ENCODE measurements at places on chromosomes 5 and 9.

GRCh38 chr5:110255194-110255593, 471.3 kb downstream of the TMEM232 start:
- DNase-seq: no peak

- DNase-seq: no peak
Measured at GRCh38 chr5:123559434-123559775, 47.4 kb downstream of the CSNK1G3 start.

GRCh38 chr5:156552855-156553358, 225.9 kb downstream of the SGCD start:
- DNase-seq: no peak

DNA sequence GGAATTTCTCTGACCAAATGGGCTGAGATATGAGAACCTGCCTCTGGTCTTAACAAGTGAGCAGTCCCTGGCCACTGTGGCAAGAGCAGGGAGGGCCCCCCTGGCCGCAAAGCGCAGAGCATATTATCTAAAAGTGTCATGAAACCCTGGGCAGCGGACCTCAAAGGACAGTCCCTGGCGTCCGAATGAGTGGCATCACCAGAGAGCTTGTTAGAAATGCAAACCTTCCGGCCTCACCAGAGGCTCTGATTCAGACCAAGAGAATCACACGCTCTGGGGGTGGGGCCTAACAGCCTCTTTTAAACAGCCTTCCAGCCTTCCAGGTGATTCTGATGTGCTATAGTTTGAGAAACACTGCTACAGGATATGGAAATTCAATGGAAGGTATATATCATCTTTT, 10.9 kb downstream of the PTPN3 start:
- no peak for DNase-seq

GRCh38 chr9:136902259-136902821, 16.0 kb downstream of the TRAF2 start:
- peak; percentile 84 for DNase-seq

DNA sequence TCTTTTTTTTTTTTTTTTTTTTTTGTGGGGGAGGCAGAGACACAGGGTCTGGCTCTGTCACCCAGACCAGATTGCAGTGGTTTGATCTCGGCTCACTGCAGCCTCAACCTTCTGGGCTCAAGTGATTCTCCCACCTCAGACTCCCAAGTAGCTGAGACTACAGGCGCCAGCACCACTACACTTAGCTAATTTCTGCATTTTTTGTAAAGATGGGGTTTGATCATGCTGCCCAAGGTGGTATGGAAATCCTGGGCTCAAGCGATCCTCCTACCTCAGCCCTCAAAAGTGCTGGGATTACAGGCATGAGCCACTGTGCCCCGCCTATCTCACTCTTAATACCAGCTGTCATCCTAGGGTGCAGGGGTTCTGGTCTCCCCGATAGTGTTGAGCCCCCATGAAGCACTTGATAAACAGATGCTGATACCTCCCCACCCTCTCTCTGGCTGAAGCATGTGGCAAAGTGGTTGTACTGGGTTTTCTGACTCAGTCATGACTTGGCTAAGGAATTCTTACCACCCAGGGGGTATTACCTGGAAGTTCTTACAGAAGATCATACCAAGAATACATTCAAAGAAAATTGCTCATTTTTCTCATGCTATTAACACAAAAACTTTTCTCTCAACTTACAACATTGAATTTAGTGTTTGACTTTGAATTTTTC, 110.2 kb upstream of the DAPK1 start:
- DNase-seq: no peak

DNA sequence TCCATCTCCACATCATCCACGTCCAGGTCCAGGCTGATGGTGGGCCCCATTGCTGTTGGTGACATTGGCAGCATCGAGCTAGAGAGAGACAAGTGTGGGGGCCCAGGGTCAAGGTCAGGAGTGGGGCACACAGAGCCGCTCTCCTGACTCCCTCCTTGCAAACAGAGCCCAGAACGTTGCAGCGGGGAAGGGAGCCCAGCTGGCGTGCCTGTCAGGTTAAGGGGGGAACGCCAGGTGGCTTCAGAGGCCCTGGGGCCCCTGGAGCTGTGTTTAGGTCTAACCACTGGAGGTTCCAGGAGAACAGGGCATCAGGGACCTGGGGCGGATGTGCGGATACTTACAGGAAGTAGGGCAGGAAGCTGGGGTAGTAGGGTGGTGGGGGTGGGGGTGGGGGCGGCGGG, 7.5 kb downstream of the RNF44 start:
- DNase-seq: peak; percentile 50

- no peak for DNase-seq
Measured at GRCh38 chr5:18455521-18455920, 821.3 kb downstream of the TAF11L14 start.

- DNase-seq: no peak
Measured at GRCh38 chr9:100309992-100310391, 42.8 kb downstream of the TEX10 start.

- DNase-seq: no peak
Measured at GRCh38 chr5:19923742-19924141, 64.3 kb downstream of the CDH18 start.

GRCh38 chr9:91433180-91433579, 9.5 kb upstream of the NFIL3 start:
- DNase-seq: no peak

DNA sequence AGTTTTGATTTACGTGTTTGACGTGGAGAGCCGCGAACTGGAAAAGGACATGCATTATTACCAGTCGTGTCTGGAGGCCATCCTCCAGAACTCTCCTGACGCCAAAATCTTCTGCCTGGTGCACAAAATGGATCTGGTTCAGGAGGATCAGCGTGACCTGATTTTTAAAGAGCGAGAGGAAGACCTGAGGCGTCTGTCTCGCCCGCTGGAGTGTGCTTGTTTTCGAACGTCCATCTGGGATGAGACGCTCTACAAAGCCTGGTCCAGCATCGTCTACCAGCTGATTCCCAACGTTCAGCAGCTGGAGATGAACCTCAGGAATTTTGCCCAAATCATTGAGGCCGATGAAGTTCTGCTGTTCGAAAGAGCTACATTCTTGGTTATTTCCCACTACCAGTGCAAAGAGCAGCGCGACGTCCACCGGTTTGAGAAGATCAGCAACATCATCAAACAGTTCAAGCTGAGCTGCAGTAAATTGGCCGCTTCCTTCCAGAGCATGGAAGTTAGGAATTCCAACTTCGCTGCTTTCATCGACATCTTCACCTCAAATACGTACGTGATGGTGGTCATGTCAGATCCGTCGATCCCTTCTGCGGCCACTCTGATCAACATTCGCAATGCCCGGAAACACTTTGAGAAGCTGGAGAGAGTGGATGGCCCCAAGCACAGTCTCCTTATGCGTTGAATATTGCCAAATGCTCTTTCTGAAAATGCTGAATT, 850 bp downstream of the RRAGA start:
- no peak for DNase-seq

DNA sequence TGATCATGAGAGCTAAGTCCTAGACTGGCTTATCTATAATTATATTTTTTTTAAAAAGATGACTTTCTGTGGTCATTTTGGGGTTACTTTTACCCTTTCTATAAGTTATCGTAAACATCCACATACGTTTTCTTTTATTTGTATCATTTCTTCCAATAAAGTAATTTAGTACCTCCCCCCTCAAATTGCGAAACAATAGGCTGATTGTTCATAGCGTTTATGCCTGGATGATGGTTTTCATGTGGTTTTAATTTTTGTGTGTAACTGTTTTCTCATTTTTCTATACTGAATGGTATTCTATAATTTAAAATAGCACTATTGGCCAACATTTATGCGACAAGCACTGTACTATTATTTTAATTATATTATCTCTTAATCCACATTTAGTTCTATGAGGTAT, 44.5 kb downstream of the SMC5 start:
- DNase-seq: no peak

- no peak for DNase-seq
Measured at GRCh38 chr5:54861212-54861894, 124.0 kb downstream of the ESM1 start.

DNA sequence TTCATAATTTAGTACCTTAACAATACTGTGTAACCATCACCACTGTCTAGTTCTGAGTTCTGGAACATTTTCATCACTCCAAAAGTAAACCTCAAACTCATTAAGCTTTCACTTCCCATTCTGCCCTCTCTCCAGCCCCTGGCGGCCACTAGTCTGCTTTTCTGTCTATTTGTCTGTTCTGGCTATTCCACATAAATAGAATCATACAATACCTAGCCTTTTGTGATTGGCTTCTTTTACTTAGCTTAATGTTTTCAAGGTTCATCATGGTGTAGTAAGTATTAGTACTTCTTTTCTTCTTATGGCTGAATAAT, 138.7 kb downstream of the RAPGEF6 start:
- DNase-seq: no peak

DNA sequence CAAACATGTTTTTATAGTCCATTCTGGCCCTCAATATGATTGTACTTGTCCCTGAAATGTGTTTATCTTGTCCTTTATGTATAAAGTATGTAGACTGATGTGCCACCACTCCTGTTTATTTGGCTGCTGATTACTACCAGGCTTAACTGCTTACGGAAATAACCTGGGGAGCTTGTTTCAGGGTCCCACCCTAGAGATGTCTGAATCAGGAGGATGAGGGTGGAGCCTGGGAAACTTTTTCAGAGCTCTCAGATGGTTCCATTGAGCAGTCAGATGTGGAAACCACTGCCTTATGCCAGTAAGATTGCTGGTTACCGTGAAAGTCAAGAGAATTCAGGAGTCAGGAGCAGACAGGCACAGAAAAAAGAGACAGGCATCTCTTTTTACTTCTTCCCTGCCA, 19.2 kb downstream of the SLC23A1 start:
- DNase-seq: no peak

- DNase-seq: no peak
Measured at GRCh38 chr9:28542928-28543327, 969.6 kb upstream of the C9orf72 start.

- DNase-seq: no peak
Measured at GRCh38 chr5:74209571-74209970, 431.0 kb downstream of the ENC1 start.

DNA sequence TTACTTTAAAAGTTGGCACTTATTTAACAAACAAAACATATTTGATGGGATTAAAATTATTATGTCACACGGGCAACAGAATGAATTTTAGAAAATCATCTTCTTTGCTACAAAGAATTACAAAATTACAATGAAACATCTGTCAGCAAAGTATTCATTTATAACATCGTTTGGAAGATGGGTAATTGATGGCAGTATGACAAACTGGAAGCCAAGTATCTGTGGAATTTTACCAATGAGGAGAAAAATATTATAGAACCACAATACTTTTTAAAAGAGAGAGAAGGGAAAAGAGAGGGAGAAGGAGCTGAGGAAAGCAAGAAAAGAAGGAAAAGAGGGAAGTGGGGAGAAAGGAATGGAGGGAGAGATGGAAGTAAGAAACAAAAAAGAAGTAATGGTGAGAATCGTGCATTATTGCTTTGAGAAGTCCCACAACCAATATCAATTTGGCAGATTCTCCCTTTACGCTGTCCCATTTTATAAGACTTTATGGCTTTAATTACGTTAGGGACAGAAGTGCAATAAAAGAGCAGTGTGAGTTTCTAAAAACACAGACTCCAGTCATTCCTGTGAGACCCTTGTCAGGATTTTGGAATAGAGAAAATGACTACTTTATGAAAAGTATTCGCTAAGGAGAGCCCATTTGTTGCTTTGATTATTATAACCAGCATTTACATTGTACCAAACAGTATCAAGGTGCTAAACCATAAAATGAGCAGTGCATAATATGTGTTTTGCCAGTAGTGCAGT, 76.7 kb downstream of the LURAP1L start:
- DNase-seq: no peak

Data from activated CD4-positive, alpha-beta T cell treated with anti-CD3 and anti-CD28 coated beads, Interleukin-2, amount 50 U/mL, for 1 hour (primary cell).